ENCODE measurements at places on chromosomes 11 and 22. TPM values are rescaled to one million over a fixed set of nuclear protein-coding genes. Genes with fewer than 3 reads are reported as not detected.

Gene GRM5
- total RNA-seq = not detected

Gene SLC22A9
- total RNA-seq = not detected

Gene GGT5
- 31.5 TPM for total RNA-seq

Gene MFRP
- not detected for total RNA-seq

Gene MPZL3
- total RNA-seq = 17.7 TPM

Gene OR6T1
- total RNA-seq = not detected

Gene APLNR
- not detected for total RNA-seq

Gene LDHAL6A
- total RNA-seq = not detected

Gene NRXN2
- not detected for total RNA-seq

GRCh38 chr11:57792060-57792541, 30.5 kb downstream of the CTNND1 start:
- DNase-seq = peak; percentile 49

- peak; percentile 51 for DNase-seq
These were observed 3.2 kb upstream of the STK33 start for GRCh38 chr11:8597182-8597581.

DNA sequence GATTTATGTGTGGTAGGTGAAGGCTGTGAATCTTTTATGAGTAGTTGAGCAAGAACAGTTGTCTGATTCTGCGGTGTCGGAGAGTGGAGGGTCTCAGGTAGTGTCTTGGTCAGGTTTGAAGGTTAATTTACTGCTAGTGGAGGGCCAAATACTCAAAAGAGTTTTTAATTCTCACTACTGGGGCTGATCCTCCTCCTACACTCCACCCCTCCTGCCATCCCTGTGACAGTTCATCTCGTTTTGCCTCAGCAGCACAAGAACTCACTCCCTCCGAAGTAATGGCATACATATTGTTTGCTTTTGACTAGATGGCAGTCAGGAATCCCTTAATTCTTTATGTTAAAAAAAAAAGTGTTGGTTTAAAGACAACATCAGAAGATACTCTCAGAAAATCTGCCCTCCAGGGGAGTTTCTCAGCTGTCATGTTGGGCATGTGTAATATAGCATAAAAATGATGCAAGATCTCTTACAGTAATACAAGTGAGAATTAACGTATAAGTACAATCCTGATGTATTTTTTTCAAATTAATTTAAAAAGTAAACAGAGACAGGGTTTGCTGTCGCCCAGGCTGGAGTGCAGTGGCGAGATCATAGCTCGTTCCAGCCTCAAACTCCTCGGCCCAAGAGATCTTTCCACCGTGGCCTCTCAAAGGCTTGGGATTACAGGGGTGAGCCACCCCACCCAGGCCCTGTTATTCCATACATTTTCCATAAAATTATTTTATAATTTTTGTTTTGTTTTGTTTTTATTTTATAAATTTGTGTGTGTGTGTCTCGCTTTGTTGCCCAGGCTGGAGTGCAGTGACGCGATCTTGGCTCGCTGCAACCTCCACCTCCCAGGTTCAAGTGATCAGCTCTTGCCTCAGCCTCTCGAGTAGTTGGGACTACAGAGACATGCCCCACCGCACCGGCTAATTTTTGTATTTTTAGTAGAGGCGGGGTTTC, 1.3 kb downstream of the FAR1 start:
- DNase-seq = peak; percentile 34

DNA sequence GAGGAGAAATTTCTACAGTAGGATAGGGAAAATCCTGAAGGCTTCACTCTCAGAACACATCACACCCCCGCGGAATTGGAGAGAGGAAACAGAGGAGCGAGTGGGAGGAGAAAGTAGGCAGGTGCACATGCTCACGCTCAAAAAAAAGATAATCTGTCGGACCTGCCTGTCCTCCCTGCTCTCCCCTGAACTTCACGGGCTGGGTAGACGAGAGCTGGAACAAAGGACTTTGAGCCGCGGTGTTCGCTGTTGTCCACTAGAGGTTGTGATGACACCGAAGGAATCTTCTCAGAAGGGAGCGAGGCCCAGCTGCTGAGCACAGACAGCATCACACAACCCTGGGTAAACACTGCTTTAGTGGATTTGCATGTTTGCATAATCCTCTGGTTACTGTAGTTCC, 5.0 kb downstream of the SEZ6L start:
- no peak for DNase-seq

DNA sequence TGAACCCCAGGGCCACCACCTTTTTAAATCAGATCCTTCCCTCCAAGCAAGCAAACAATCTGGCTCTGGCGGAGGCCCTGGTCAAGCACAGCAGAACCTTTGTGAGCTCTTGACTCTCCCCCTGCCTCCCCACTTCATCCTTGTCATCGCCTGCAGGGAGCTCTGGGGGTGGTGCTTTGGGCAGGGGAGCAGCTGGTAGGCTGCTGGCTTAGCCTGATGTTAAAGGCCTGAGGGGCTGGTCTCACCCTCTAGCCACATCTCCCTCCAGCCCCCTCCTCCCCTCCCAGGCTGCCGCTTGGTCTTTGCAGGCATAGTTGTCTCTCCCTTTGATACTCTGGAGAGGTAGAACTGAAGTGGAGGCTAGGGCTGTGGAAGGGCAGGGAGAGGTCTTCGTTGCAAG, 50.9 kb downstream of the THAP12 start:
- DNase-seq = no peak

DNA sequence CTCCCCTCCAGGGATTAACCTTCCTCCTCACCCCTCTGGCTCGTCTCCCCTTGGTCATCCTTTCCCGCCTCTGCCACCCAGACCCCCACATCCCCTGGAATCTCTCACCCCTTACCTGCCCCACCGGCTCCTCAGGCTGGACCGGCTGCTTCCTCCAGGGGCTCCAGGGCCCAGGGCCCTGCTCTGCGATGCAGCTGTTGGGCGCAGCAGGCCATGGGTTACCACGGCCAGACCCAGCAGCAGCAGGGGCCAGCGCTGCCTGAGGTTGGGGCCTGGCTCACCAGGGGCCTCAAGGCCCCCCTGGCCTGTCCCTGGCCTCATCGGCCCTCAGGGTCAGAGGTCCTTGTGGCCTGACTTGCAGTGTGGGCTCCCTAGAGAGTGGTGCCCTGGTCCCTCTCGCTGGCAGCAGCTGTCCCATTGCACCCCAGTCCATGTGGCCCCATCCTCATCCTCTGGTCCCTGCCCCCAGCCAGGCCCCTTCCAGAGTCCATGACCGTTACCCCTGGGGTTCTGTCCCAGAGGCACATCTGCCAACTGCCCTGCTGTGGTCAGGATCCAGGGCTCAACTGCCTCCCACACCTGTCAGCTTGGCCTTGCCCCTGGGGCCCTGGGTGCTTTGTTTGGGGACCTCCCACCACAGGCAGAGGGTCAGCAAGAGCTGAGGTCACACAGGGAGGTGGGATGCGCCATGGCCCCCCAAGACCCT, at the start of gene IGLL1:
Gene IGLL1, minus strand, starts transcription at position 421 of the 706 bp plus-strand sequence. Its CDS starts 100 bp downstream, at position 321.
- no peak for DNase-seq

GRCh38 chr11:19551457-19551856, 161.2 kb upstream of the NAV2 start:
- no peak for DNase-seq

GRCh38 chr11:114889594-114890011, 211.3 kb downstream of the NXPE2 start:
- DNase-seq = no peak

GRCh38 chr22:44004104-44004460, 20.0 kb upstream of the PARVB start:
- DNase-seq = no peak

GRCh38 chr22:49633010-49633324, 194.7 kb downstream of the BRD1 start:
- no peak for DNase-seq

GRCh38 chr11:59265735-59266134, 53.0 kb upstream of the MPEG1 start:
- DNase-seq = no peak

GRCh38 chr11:45647786-45648185, 17.6 kb downstream of the CHST1 start:
- DNase-seq = no peak

DNA sequence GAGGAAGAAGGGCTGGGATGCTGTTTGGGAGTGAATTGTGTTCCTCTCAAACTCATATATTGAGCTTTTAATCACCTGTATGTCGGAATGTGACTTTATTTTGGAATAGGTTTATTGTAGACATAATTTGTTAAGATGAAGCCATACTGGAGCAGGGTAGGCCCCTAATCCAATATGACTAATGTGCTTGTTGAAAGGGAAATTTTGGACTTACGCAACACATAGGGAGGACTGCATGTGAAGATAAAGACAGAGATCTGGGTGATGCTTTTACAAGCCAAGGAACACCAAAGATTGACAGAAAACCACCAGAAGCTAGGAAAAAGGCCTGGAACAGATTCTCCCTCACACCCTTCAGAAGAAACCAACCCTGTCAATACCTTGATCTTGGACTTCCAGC, 43.2 kb upstream of the OVCH2 start:
- peak; percentile 49 for DNase-seq

DNA sequence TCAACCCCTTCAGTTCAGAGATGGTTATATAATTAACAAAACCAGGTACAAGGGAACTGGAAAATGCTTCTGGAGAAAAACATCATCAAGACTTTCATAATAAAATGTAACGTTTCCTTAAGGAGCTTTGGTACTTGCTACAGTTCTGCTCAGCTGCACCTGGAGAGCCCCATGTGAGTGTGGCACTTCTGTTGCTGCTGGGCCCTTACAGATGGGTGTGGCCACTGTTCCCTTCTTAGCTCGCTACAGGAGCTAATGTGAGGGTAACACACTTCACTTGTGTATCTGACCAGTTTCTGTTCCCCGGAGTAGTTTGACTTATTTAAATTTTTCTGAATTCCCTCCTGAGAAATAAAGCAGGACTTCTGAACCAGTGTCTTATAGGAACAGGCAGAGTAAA, 4.0 kb downstream of the POU2AF3 start:
- no peak for DNase-seq

GRCh38 chr11:58762284-58763119, 30.8 kb upstream of the GLYAT start:
- DNase-seq = no peak
